ENCODE measurements at places on chromosomes 16 and 17. TPM values are rescaled to one million over a fixed set of nuclear protein-coding genes. Genes with fewer than 3 reads are reported as not detected.

Gene MBTD1
- polyA plus RNA-seq = 23.5 TPM

Gene NAGS
- 0.34 TPM for polyA plus RNA-seq

Gene WBP2
- 52.9 TPM for polyA plus RNA-seq

Gene KREMEN2
- polyA plus RNA-seq = 14.5 TPM

Gene SPATA22
- 0.51 TPM for polyA plus RNA-seq

Gene AXIN2
- polyA plus RNA-seq = 27.8 TPM

Gene ABCC12
- polyA plus RNA-seq = 0.62 TPM

Gene CMTM1
- 5.6 TPM for polyA plus RNA-seq

Gene NOG
- 4.0 TPM for polyA plus RNA-seq

Gene MC1R
- polyA plus RNA-seq = 3.0 TPM

Gene CDRT15
- polyA plus RNA-seq = 0.69 TPM

Gene SPIRE2
- polyA plus RNA-seq = 1.6 TPM

Gene RNU2-1
- not detected for polyA plus RNA-seq

Gene PRSS22
- not detected for polyA plus RNA-seq

Gene ARHGAP23
- 27.7 TPM for polyA plus RNA-seq

Gene BHLHA9
- not detected for polyA plus RNA-seq

Gene GPR142
- 0.48 TPM for polyA plus RNA-seq

Gene CCL1
- not detected for polyA plus RNA-seq

Gene GSG1L2
- polyA plus RNA-seq = not detected

GRCh38 chr16:88569614-88569984 lies 604 bp upstream of the ZC3H18 start:
- DNase-seq = no peak

- no peak for DNase-seq
Measured at GRCh38 chr17:27413315-27413714, 42.9 kb upstream of the KSR1 start.

DNA sequence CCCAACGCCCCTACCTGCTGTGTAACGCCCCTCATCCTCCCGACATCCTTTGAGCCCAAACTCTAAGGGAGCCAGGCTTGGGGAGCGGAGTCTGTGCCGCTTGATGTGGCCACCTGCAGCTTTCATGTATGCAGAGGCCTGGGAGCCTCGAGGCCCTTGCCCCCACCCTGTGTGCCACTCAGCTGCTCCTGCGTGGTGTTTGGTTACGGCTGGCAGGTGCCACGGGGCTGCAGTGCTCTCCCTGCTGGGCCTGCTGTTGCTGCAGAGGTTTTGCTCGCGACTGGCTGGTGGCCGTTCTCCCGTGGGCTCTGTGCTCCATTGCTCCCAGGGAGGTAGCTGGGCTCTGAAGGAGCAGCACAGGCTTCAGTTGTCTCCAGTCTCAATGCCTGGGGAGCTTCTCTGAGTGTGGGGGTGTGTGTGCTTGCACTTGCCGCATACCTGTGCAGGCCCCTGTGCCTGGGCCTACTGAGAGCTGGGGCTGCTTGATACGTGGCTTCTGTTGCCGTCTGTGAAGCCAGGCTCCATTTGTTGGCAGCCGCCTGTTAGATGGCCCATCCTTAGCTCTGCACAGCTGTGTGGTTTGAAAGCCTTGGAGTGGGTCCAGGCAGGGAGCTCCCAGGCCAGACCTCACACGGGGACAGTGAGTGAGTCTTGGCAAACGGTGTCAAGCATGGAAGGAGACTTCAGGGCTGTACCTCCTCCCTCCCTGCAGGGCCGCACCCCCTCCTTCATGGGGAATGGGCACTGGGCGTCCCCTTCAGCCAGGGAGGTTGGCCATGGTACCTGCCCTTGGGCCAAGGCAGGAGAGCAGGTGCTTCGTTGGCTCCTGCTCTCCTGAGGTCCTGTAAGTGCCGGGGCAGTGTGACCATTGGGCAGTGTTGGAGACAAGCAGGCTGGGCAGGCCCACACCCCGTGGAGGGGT lies 47.2 kb downstream of the PDPK1 start:
- peak; percentile 75 for DNase-seq

- DNase-seq = no peak
Measured at GRCh38 chr16:80554033-80554432, 13.2 kb downstream of the DYNLRB2 start.

DNA sequence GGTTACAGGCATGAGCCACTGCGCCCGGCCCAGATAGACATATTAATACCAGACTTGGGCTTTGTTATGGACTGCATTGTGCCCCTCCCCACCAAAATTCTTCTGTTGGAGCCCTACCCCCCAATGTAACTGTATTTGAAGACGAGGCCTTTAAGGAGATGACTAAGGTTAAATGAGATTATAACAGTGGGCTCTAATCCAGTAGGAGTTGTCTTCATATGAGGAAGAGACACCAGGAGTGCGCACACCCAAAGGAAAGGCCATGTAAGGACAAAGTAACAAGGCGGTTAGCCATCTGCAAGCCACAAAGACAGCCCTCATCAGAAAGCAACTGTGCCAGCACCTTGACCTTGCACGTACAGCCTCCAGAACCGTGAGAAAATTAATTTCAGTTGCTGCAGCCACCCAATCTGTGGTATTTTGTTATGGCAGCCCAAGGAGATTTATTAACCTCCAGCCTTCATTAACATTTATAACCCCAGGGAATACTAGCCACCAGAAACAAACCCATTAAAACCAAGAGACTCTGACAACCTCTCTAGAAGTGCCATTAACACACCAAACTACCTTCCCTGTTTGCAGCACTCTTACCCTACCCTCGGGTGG lies 107.6 kb downstream of the TTC19 start:
- DNase-seq = no peak

GRCh38 chr17:81037026-81037797 lies 2.3 kb downstream of the BAIAP2 start:
- DNase-seq = no peak

DNA sequence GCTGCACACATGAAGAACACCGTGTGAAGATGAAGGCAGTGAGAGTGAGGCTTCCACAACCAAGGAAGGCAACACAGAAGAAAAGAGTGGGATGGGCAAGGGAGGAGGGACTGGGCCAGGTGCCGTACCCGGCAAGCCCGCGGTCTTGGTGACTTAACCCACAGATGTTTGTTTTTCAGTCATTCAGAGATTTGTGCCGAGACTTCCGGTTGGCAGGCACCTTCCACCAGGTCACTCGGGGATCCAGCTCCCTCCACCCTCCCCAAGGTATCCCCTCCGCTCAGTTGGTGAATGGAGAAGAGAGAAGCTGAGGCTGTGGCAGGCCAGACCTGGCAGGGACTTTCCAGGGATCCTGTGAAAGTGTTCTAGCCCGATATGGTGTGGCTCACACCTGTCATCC lies 4.9 kb upstream of the KREMEN2 start:
- DNase-seq = no peak

- DNase-seq = no peak
Measured at GRCh38 chr17:39996800-39997199, 16.2 kb downstream of the PSMD3 start.

DNA sequence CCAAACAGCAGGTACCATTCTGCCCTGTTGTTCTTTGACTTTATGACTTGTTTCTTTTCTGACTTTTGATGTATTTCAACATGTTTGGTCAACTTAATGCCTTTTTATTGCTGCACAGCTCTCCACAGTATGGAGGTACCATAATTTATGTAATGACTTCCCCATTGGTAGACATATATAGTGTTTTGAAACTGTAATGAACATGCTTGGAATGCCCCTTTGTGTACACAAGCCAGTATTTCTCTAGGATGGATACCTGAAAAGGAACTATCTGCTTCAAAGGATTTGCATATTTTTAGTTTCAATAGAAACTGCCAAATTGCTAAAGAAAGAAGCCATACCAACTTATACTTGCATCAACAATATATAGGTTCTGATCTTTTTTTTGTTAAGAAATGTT lies 66.1 kb downstream of the NOG start:
- no peak for DNase-seq

- DNase-seq = no peak
Measured at GRCh38 chr16:79143026-79143425, 457.5 kb downstream of the MAF start.

DNA sequence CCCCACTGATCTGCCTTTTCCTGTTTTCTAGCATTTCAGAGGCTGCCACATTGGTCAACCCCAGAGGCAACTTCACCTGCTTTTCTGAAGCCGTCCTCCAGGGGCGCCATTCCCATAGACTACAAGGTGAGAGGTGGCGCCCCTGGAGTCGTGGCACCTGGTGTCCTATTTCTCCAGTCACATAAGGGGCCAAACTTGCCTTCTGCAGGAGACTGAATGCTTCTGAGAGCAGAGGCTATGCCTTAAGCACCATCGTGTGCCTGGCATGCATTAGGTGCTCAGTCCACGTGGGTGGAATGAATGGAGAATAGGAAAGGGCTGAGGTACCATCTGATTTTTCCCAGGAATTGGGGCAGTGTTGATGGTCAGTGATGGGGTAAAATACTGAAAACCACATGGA lies 164.8 kb downstream of the HAPSTR1 start:
- DNase-seq = no peak

DNA sequence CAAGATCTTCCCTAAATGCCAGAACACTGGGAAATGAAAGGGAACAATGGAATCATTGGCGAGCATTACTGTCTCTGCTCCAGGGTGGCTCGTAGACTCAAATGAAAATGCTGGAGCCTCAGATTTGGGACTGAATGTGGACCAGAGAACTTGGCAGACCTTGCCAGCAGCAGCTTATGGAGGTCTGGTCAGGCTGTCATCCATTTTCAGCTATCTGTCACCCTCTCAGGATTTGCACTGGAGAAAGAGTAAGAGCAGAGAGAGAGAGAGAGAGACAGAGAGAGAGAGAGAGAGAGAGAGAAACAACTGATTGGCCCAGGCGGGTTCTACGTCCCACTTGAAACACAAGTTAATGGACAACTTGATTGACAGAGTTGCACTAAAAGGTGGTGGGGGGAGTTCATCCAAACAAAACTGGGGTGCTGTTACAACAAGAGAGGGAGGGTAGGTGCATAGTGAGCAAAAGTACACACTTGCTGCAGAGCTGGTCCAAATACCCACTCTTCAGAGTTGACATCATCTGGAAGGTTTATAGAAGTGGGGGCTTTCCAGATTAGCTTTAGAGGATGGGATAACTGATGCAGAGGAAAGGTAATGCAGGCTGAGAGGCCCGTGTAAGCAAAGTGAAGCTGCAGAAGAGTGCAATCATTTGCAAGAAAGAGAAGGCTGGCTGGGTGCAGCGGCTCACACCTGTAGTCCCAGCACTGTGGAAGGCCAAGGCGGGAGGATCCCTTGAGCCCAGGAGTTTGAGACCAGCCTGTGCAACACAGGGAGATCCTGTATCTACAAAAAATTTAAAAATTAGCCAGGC lies 16.5 kb upstream of the NSMCE1 start:
- DNase-seq = no peak

GRCh38 chr17:81299846-81300585 lies 4.9 kb upstream of the SLC38A10 start:
- DNase-seq = no peak

DNA sequence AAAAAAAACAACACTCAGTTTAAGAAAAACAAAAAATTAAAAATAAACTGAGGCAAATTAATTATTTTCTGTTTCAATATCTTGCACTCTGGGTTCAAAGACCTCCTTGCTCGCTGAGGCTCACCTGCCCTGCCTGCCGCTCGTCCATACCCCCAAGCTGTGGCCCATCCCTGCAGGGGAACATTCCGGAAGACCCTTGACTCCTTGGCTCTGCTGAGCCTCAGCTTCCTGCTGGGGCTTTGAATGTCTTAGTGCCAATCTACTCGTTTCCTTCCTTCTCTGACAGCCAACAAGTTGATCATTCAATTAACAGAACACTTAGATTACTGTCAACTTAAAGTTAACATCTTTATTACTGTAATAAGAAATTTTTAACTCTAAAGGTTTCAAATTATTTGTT lies 24.3 kb downstream of the G6PC1 start:
- DNase-seq = no peak

GRCh38 chr17:2083613-2084035 lies 28.7 kb downstream of the HIC1 start:
- DNase-seq = peak; percentile 64

GRCh38 chr17:67041941-67042899 lies 2.1 kb upstream of the CACNG1 start:
- DNase-seq = no peak

GRCh38 chr16:47492428-47493377 lies 31.6 kb downstream of the PHKB start:
- peak; percentile 33 for DNase-seq

- DNase-seq = no peak
Measured at GRCh38 chr17:1078831-1079561, 82.1 kb downstream of the TIMM22 start.

DNA sequence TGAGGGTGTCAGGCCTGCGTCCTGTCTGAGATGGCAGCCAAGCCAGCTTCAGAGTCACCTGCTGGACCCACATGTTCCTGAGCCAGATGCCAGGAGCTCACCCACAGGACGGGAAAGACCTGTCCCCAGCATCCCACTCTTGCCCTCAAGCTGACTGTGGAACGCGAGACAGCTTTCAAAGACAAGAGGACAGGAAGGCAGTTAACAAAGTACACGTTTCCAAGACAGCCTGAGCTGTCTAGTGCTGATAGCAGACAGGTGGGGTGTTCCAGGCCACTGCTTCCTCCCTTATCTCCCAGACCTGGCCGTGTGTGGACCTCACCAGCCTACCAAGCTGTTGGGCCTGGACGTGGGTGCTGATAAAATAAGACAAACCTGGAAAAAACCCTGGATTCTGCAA lies 13.2 kb downstream of the CMTM3 start:
- DNase-seq = no peak

- no peak for DNase-seq
Measured at GRCh38 chr16:68400924-68401460, 47.3 kb downstream of the SMPD3 start.

- DNase-seq = no peak
Measured at GRCh38 chr17:44589316-44590071, 32.2 kb downstream of the FZD2 start.

- DNase-seq = peak; percentile 64
Measured at GRCh38 chr16:70706948-70707465, 21.2 kb upstream of the MTSS2 start.

GRCh38 chr16:27994686-27995085 lies 68.8 kb downstream of the GSG1L start:
- DNase-seq = no peak

DNA sequence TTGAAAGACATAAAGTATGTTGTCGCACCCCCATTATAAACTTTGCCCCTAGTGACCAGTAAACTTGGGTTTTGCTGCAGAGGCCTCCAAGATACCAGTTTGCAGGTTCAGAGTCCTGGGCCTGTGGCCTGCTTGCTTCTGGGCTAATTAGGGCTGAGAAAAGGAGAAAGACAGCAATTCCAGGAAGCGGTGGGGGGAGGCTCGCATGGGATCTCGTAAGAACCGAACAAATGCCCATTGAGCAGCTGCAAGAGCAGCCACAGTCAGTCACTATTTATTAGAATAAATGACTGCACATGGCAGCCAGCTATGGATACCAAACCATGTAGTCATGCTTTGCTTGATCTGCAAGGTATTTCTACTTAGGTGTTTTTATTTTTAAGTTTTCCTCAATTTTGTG lies 4.9 kb downstream of the SHISA9 start:
- DNase-seq = no peak

GRCh38 chr16:89633064-89633631 lies 19.7 kb downstream of the DPEP1 start:
- DNase-seq = no peak

DNA sequence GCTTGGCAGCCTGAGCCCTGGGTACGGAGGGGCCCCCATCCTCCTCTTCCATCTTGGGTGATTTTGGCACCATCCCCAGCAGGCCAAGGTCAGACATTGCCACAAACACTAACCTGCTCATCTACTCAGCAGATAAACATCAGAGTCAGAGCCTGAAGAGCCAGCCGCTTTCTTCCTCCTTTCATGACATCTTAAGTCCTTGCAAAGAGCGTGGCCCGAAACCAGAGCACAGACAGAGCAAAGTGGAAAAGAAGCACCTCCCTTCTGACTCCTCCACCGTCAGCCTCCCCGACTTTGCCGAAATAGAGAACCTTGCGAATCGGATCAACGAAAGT lies 60.4 kb upstream of the RPH3AL start:
- no peak for DNase-seq

Data from muscle of back (tissue), 13 donors.